HL-60 (cell line): ENCODE measurements at places on chromosomes 5 and 9.

- DNase-seq = no peak
These were observed 33.9 kb downstream of the TAS2R1 start for GRCh38 chr5:9596171-9596780.

GRCh38 chr5:27315363-27316270 lies 277.2 kb upstream of the CDH9 start:
- no peak for DNase-seq

DNA sequence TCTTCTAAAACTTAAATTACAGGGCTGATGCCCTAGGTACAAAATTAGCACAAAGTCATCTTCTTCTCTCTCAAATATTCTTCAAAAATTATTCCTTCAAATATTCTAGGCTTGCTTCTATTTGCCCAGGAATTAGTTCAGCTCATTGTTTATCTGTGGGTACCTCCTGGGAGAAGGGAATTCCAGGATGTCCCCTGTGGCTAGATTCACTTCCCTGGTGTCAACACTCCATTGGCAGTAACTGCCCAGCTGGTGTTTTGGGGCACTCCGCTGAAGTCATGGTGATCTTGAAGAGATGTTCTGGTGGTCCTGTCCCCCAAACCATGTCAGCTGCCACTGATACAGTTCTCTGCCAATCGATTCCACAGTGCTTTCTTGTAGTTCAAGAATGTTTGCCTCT lies 26.2 kb upstream of the TGFBR1 start:
- no peak for DNase-seq

GRCh38 chr5:164497311-164498064 lies 992.1 kb downstream of the MAT2B start:
- DNase-seq = no peak

GRCh38 chr9:122179690-122180074 lies 20.0 kb downstream of the MORN5 start:
- no peak for DNase-seq

- no peak for DNase-seq
These were observed 170.0 kb downstream of the SEC61B start for GRCh38 chr9:99391937-99392594.

DNA sequence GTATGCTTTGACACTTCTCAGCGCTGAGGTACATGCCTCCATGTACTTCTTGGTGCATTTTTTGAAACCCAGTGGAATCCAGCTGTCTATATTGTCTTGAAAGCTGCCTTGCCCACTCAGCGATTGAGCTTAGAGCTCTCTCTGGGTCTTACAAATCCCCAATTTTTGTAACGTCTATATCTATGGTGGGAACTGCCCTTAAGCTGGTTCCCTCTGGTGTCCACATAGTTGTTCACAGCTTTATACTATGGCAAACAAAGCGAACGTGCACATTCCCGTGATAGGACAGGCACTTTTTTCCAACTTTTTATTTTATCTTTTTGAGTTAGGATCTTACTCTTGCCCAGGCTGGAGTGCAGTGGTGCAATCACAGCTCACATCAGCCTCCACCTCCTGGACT lies 20.9 kb downstream of the CDHR2 start:
- no peak for DNase-seq

- no peak for DNase-seq
These were observed 5.6 kb downstream of the NLN start for GRCh38 chr5:65727491-65728156.

- DNase-seq = no peak
These were observed 187.6 kb downstream of the COMMD10 start for GRCh38 chr5:116272281-116272941.

GRCh38 chr9:70983723-70984295 lies 137.6 kb downstream of the TRPM3 start:
- no peak for DNase-seq

DNA sequence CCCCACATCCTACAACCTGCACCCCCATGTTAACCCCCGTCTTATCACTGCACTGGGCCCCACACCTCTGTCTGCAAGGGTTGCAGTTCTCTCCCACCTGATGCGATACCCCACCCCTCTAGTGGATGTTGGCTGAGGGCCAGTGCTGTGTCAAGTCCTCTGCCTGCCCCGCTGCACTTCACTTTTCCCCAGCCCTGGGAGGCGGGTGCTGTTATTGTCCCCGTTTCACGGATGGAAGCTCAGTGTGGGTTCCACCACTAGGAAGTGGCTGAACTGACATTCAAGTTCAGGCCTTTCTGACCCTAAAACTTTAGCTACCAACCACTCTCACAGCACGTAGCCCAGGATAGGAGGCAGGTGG lies 3.5 kb downstream of the SNCB start:
- no peak for DNase-seq

DNA sequence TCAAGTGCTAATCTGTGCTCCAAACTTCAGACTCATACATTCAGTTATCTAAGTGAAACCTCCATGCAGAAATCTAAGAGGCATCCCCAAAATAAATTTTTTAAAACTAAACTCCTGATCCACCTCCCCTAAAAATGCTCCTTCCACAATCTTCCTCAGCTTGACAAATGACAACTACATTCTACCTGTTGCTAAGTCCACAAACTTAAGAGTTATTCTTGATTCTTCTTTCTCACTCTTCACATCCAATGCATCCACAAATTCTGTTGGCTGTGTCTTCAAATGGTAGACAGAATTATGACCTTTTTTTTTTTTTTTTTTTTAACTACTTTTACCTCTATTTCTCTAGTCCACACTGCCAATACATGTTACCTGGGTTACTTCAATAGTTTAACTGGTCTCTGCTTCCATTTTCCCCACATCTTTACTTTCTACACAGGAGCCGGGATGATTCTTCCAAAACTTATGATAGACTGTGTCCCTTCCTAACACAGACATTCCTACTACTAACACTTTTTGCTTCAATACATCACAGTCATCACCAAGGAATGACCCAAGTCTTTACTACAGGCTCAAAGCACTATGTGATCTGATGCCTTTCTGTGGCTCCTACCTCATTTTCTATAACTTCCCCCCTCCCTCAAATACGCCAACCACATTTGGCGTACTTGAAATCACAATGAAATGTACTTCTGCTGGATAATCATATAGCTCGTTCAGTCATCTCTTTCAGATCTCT lies 143.6 kb downstream of the PDE4D start:
- DNase-seq = no peak

DNA sequence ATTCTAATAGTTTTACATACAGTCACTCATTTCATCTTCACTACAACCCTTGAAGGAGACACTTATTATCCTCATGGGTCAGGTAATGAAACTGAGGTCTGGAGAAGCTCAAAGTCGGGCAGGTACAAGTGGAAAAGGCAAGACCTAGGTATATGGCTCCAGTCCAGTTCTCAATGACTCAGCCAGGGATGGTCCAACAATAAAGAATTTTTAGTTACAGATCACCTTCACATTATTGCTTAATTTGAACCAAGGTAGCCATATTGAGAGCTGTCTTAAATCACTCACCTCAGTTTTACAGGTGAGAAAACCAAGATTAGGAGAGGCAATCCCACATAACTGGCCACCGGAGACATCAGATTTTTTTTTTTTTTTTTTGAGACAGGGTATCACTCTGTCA lies 55.4 kb downstream of the PTPN3 start:
- no peak for DNase-seq

DNA sequence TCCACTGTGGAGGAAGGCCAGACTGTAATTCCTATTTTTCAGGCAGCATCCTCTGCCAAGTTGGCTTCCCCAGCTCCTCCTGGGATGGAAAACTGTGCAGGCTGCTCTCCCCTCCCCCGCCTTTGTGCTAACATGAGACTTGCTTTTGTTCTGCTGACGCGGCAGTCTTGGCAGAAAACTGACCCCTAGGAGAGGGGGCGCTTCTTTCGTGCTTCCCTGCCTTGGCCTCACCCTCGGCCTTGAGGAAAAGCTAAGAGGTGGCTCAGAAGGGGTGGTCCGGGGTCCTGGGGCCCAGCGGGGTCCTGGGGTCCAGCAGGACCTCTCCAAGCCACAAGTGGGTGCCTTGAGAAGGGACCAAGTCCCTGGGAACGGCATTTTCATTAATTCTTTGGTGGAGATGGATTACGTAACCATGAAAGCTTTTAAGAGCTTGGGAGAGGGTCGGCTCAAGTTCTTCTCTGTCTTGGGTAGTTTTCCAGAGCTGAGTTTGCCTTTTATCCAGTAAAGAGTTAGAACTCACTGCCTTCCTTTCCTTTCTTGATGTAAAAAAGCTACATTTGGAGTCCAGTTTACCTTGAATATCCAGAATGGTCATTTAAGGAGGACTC lies 51.0 kb downstream of the SH3PXD2B start:
- no peak for DNase-seq

DNA sequence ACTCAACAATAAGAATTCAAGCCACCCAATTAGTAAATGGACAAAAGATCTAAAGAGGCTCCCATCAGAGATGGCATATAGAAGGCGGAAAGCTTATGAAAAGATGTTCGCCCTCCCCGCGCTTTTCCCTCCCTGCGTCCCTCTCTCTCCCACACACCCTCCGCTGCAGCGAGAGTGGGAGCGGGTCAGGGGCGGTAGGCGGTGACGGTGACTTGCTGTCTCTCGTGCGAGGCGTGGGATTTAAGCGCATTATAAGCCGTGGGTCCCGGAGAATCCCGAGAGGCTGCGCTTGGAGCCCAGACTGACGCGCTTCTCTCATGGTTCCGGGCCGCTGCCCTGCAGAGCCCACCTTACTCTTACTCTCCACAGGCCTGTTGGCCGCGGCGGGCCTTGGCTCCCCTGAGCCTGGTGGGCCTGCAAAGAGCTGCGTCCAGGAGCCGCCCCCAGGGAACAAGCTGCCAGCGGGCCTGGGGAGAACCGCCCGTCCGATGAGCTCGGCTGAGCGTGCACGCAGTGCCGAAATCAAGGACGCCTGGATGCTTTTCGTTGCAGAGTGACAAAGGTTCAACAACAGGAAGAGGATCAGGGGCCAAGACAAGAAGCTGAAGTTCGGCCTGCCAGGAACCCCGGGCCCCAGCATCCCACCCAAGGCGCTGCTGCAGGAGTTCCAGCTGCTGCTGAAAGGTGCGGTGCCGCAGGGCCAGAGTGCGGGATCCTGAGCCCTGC lies 42.6 kb upstream of the BICD2 start:
- DNase-seq = no peak

- DNase-seq = no peak
These were observed 41.7 kb downstream of the C5orf15 start for GRCh38 chr5:133926489-133927299.

DNA sequence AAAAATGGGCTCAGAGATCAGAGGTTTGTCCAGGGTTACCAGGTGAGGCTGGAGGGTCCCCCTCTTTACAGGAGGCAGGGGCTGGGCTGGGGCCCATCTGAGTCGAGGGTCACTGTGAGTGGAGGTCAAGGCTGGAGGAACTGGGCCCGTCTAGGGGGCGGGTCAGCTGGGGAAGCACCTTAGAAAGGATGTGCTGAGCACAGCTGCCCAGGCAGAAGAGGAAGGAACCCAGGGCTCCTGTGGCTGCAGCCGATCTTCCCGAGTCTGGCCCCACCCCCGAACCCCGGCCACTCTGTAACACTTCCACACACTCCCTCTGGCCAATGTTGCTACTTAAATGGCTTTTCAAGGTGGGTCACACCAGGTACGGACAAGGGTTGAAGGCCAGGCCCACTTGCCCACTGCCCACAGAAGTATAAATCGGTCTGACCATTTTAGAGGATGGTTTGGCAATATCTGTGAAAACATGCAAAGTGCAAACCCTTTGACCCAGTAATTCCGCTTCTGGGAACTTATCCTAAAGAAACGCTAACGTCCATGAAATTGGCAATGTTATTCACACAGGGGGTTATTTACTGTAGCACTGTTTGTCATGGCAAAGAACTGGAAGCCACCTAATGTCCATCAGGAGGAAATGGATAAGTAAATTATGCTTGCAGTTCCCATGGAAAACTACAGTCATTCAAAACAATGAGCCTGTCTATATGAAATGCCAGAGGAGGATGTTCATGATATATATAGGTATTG lies 30.5 kb upstream of the EEIG1 start:
- DNase-seq = peak; percentile 11

DNA sequence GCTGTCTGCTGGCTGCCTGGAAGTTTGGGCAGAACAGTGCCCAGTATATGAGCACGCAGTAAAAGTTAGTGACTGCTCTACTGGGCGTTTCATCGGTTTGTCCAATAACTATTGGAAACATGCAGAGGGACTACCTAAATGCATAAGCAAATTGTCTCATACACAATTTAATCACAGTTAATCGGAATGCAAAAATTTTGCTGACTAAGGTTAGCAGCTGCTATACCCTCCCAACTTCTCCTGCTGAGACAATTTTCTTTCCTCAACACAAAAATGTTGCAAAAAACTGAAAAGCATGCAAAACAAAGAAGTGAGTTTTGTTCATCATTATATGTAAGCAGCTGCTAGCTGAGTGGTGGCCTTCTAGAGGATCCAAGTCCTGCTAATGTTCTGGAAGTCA lies 327.5 kb downstream of the SEMA5A start:
- no peak for DNase-seq

GRCh38 chr5:92237896-92238295 lies 854.8 kb upstream of the ARRDC3 start:
- no peak for DNase-seq

GRCh38 chr5:155004138-155004744 lies 9.3 kb upstream of the KIF4B start:
- no peak for DNase-seq

GRCh38 chr9:95182854-95183563 lies 134.5 kb downstream of the FANCC start:
- no peak for DNase-seq

DNA sequence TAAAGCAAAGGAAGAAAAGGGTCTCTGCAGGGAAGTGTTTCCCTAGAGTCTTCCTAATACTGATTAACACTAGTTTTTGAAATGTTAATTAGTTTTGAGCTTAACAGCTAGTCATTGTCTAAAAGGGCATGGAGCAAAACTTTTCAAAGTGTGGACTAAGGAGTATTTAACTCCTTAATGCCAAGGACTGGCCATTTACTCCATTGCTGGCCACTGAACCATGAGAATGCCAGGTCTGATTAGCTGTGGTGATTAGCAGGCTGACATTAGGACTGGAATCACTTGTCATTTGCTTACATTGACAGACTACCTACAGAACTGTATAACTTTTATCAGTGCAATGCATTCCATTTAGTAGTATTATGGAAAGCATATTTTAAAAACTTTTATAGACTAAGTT lies 987.0 kb downstream of the NR2F1-AS1 start:
- no peak for DNase-seq

- DNase-seq = no peak
These were observed 13.9 kb downstream of the SLC31A2 start for GRCh38 chr9:113164536-113165300.

DNA sequence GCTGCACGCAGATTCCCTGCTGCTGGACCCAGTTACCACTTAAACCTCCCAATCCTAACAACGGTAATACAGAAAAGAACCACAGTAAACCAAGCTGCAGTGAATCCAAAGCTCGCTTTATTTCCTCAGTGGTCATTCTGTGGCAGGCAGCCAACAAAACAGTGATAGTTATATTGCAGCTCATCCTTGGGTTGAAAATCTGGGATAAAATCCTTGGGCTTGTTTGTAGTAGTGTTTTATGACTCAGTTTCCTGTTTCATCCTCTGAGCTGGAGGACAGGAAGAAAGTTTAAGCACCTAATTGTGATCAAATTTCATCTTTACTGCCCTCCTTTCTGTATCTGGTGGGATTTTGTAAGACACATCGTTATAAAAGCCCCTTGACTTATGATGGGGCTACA lies 31.4 kb downstream of the HMGCR start:
- DNase-seq = no peak
